Esophagus squamous epithelium (tissue), 5 donors: ENCODE measurements at places on chromosomes 3 and 15.

GRCh38 chr15:43777267-43777914, 625 bp upstream of the ELL3 start:
- DNase-seq = no peak

DNA sequence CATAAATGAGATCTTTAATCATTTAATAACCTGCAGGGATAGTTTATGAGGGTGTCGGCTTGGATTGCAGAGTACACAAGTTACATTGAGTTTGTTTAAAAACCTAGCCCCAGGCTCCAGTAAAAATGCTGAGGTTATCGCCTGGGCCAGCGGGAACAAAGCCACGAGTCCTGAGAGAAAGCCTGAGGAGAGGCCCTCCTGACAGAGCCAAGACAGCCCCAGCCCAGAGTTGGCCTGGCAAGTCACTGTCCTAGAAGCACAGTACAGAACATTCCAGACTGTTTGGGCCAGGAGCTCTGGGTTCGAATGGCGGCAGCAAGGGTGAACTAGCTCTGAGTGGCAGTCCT, 32.4 kb downstream of the SEC61A1 start:
- no peak for DNase-seq

GRCh38 chr15:45573961-45574629, 13.1 kb upstream of the BLOC1S6 start:
- DNase-seq = no peak

GRCh38 chr3:186931532-186932280, 1.4 kb downstream of the ST6GAL1 start:
- no peak for DNase-seq
